GM12892 (cell line): ENCODE measurements at places on chromosomes 4 and X.

DNA sequence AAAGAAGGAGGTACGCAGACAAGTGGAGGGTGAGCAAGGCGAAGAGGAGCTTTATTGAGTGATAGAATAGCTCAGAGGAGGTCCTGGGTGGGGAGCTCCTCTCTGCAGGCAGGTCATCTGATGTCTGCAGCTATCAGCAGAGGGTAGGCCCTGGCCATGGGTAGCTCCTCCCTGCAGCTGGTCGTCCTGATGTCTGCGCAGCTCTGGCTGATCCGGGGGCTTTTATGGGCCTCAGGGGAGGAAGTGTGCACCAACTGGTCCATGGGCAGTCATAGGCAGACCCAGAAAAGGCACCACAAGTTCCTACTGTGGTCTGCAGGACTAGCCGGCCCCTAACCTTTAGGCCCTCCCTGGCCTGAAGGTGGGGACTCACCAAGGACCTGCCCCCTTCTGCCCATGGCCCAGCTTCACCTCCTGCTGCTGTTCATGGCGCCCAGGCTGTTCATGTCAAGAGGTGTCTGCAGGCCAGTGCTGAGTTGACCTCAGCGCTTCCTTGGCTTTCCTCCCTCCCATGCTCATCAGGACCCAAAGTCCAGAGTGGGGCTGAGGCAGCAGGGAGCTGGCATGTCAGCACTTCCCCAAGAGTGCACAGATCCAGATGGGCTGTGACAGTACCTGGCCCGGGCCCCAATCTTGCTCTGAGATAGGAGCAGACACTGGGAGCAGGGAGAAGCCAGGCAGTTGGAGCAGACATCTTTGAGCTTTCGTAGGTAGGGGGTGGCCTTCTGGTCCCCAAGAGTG, 46.1 kb downstream of the ARAP2 start:
- DNase-seq: no peak

DNA sequence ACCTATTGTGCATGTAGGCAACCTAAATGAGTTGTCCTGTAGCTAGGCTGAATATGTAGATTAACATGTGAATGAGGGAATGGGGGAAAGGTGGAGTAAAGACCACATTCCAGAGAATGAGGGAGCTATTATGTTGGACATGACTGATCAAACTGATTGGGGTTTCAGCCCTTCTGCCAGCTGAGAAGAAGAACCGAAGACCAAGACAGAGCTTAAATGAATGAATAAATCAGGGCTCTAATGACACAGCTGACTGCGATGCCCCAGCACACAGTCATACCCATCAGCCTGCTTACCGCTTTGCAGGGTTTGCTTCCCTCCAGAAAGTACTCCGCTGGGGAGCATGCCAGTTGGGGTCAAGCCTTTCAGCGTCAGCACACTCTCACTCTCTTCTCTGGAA, 315.4 kb downstream of the PPP3CA start:
- DNase-seq: no peak

DNA sequence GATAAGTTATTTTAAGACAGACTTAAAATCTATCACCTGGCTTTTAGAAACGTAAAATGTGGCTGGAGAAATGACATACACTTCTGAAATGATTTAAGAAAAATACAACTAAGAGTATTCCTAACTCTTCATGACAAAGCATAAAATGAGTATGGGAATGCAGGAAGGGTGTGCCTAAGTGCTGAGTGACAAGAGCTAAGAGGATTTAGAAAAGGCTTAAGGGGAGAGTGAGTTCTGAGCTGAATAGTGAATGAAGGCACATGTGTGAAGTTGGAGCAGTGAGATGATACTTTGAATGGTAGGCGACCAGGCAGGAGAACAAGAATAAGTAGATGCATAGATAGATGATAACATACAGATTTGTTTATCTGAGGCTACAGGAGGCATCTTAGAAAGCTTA, 458.3 kb upstream of the TENM3 start:
- no peak for DNase-seq

DNA sequence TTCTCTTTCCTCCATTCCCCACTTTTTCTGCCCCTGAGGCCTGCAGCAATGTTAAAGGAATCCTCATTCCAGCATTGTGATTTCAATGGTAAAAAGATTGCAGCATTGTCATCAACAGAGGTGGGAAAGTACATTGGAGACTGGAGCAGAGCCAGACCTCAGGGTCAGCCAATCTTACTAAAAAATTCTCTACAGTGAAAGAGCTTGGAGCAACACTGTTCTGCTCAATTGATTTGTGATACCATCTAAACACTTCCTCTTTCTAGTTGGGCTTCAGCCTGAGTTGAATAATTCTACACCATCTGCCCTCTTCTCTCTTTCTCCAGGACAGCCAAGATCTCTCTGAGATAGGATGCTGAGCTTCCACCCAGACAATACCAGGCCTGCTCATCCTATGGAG, 176.5 kb downstream of the AR start:
- DNase-seq: no peak

DNA sequence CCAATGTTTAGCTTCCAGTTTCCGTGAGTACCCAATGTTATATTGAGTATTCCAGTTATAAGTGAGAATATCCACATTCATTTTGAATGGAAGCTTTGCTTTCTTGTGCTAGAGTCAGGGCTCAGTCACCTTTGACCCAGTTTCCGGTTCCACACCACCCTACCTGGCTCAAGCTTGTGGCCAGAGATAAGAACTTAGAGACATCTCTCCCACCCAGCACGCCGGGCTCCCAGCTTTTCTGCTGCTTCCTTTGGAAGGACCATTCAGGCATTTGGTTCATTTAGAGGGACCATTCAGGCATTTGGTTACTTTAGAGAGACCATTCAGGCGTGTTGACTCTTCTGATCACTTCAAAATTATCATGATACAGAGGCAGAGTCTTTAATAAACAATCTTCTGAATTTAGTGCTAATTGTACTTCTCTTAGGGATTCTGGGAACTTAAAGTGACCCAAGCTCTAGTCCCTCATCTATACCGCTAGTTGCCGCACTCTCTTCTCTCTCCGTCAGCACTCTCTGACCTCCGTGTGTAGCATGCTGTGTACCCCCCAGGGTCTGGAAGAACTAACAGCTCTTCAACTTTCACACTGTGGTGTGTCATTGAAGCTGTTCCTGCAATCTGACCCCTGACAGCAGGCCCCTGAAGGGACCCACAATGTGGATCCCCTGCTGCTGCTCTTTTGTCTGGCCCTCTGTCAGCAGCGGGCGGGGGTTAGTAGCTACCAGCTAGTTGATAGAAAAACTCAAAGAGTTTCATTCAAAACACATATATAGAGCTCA, 943.1 kb downstream of the ARAP2 start:
- no peak for DNase-seq

- no peak for DNase-seq
These were observed 157.4 kb downstream of the PTTG2 start for GRCh38 chr4:38117591-38117990.

- DNase-seq: no peak
These were observed 837.3 kb downstream of the PCDH7 start for GRCh38 chr4:31557437-31557836.

DNA sequence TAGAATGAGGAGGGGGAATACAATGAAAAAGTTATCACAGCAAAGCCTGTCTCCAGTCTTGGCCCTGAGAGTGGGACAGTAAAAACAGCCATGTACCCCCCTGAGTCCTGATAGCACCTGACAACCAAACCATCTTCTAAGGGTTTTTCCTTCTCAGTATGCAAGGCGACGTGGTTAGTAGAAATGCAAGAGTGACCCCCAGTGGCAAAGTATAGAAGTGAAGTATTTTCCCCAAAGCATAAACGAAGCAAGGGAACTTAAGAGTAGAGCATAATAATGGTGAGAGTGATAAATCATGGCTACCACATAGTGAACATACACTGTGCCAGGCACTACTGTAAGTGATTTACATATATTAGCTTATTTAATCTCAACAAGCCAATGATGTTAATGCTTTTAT, 52.8 kb downstream of the FAM47C start:
- no peak for DNase-seq

- no peak for DNase-seq
These were observed 204.6 kb upstream of the DIAPH2 start for GRCh38 chrX:96480081-96480480.

DNA sequence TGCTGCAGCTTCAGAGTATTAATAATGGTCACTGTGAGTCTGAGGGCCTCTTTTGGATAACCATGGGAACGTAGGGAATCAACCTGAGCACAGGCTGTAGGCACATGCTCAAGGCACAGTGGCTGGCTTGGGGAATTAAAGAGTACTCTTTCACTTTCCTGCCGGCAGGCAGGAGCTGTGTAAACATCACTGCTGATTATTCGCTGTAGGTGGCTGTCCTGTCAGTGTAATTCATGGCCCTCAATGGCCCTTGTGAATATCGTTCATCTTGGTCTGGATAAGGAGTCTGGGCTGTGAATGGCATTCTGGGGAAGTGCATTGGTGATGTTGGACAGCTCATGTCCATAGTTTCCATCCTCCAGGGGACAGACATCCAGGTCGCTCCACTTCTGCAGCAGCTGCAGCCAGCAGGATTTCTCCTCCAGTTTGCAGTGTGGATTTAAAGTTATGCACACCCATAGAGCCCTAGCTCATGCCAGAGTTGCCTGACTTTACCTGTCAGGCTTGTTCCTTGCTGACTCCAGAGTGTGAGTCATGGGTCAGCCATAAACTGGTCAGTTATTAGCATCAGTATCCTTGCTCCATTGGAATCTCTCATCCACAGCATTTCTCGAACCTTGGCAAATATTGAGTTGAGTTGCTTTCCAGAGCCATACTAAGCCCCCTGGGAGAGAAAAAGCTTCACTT, 43.0 kb downstream of the C4orf33 start:
- DNase-seq: no peak
